ENCODE measurements at places on chromosomes 1 and 21.

- no peak for DNase-seq
Observed at GRCh38 chr1:24996456-24996855, 66.4 kb upstream of the RUNX3 start.

DNA sequence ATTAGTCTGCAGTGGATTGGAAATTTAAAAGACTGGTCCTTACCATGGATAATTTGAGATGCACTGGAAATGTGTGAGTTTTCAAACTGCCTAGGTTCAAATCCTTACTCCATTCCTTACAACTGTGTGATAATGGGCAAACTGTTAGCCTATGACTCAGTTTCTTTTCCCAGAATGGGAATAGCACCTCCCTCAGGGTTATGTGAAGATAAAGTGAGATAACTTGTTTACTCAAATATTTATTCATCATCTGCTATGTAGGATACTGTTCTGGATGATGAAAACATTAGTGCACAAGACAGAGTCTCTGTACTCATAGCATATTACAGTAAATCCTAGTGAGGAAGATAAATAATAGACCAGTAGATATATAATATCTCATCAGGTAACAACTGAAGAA lies 28.6 kb downstream of the LRIG2 start:
- no peak for DNase-seq

DNA sequence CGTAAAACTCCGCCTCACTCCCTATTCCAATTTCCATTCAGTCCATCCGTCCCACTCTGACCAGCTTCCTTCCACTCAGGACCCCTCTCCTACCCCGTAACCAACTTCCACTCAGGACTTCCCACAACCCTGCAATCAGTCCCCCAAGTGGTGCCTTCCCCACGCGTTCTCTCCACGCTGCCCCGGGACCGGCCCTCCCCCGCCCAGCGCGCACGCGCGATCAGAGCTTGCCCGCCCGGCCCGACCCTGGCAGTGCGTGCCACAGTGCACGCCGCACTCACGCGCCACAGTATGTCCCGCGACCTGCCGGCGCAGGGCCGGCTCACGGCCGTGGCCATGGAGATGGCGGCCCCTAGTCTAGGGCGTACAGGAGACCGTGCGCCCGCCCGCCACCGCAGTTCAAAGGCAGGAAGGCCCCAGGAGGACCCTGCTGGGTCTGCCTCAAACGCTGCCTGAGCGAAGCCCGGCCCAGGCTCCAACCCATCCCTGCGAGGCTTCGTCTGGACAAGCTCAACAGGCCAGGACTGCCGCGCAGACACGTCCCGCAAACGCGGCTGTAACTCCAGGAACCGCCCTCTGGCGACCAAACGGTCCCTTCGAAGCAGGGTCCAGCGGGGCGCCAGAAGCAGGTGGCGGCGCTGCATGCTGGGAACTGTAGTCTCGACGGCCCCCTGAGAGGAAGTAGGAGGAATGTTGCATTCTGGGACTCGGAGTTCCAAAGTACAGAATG lies at the start of gene NDC1:
Gene NDC1, minus strand, starts transcription at position 373 of the 730 bp plus-strand sequence. Its CDS starts 35 bp downstream, at position 338.
- DNase-seq: peak; percentile 93

DNA sequence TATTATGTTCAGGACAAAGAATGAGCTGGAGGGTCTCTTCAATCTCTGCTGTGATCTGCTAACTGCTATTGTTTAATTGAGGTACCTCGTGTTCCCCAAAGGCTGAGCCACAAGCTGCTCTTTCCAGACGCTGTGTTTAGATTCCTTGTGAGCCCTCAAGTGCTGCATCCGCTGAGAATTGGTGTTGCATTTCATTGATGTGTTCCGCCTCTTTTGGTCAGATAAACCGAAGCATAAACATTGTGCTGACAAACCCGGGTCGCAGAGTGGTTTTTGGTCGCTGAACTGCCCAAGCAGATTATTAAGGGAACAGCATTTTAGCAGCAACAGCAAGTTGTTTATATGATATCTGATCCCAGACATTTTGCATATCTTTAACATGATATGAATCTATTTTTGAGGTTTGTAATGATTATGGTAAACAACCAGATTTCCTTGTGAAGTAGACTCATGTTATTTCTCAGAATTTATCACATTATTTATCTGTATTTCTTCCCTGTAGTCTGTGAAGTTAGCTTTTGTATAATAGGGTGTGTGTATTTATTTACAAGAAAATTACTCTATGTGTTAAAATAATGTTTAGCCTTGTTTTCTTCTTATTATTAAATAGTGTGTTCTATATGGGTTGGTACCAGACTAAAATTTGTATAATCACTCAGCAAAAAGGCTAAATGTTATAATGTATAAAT lies 217.2 kb upstream of the C1orf105 start:
- no peak for DNase-seq

GRCh38 chr1:62337706-62338631 lies 18.7 kb upstream of the KANK4 start:
- no peak for DNase-seq

GRCh38 chr1:26476958-26477357 lies 4.7 kb downstream of the HMGN2 start:
- DNase-seq: no peak

- no peak for DNase-seq
Observed at GRCh38 chr1:100178091-100178490, at the start of gene LRRC39. Gene LRRC39 (minus strand): TSS chr1:100178256. CDS start chr1:100168516, 9,740 bp downstream.

- no peak for DNase-seq
Observed at GRCh38 chr1:2891923-2892448, 90.5 kb upstream of the TTC34 start.

DNA sequence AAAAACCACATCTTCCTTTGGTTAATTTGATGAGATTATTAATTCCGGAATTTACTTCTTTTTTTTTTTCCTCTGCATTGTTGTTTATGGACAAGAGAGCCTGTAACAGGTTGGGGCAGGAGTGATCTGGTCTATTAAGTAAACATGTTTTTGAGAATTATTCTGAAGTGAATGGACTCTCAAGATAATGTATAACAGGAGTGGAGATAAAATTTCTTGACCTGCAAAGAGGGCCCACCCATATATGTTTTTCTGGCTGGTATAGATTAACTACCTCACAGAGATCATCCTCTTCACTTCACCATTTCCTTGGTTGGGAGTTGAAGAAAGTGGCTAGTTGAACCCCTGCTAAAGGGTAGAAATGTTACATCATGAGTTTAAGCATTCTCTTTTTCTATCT lies 10.7 kb downstream of the DDI2 start:
- DNase-seq: no peak

- DNase-seq: no peak
Observed at GRCh38 chr1:154714638-154715037, 106.7 kb upstream of the ADAR start.

GRCh38 chr1:151653397-151653796 lies 41.5 kb downstream of the SNX27 start:
- no peak for DNase-seq

- DNase-seq: no peak
Observed at GRCh38 chr1:6922096-6922931, 137.1 kb downstream of the CAMTA1 start.

GRCh38 chr1:174040387-174040786 lies 18.2 kb upstream of the RC3H1 start:
- DNase-seq: no peak

GRCh38 chr1:234512451-234512861 lies 33.5 kb upstream of the TARBP1 start:
- DNase-seq: no peak

DNA sequence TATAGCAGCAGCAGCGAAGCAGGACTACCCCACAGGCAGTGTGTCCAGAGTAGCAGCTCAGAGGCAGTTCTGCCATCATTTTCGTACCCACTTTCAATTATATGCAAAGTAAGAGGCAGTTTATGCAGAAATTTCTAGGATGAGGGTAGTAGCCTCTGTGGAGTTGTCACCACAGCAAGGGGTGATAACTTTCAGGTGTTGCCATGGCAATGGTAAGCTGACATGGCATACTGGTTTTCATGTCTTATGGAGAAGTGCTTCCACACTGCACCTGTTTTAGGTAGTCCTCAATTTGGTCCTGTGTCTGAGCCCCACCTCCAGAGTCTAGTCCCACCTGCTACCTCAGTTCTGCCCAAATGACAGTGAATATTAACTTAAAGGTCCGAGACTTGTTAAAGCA lies 133.3 kb upstream of the SYT6 start:
- DNase-seq: no peak

GRCh38 chr1:68473060-68473459 lies 23.3 kb upstream of the RPE65 start:
- no peak for DNase-seq

DNA sequence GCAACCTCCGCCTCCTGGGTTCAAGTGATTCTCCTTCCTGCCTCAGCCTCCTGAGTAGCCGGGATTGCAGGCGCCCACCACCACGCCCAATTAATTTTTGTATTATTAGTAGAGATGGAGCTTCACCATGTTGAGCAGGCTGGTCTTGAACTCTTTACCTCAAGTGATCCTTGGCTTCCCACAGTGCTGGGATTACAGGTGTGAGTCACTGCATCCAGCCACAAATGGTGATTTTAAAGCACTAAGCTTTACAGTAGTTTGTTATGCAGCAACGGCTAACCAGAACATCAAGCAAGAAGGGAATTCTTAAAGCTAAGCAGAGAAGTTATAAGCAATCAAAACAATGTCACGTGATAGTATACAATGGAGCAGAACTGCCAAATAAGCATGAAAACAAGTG lies 65.7 kb downstream of the NVL start:
- no peak for DNase-seq

DNA sequence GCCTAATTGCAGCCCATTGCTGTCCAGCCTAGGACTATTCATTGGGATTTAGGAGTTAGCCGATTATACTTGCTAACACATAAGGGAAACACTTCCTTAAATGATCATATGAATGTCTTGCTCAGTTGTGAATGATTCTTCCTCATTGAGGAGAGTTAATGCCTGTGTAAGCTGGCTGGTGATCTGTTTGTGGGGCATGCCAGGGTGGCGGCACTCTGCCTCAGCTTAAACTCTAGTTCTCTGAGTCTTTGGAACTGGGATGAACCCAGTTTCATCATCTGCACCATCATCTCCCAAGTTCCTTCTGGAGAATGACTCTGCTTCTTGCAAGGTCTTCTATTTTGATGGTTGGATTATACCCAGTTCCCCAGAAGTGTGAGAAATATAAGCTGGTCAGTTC lies 23.9 kb upstream of the SLAMF6 start:
- no peak for DNase-seq

DNA sequence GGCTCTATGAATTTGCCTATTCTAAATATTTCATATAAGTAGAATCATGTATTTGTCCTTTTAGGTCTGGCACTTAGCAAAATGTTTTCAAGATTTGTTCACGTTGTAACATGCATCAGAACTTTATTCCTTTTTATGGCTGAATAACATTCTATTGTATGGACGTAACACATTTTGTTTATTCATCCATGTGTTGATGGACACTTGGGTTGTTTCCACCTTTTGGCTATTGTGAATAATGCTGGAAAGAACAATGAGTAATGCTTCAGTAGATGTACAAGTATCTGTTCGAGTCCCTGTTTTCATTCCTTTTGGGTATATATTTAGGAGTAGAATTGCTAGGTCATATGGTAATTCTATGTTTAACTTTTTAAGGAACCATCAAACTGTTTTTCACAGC lies 24.7 kb downstream of the SLC35A3 start:
- DNase-seq: no peak

- DNase-seq: no peak
Observed at GRCh38 chr1:40090652-40091355, 6.2 kb downstream of the PPT1 start.

DNA sequence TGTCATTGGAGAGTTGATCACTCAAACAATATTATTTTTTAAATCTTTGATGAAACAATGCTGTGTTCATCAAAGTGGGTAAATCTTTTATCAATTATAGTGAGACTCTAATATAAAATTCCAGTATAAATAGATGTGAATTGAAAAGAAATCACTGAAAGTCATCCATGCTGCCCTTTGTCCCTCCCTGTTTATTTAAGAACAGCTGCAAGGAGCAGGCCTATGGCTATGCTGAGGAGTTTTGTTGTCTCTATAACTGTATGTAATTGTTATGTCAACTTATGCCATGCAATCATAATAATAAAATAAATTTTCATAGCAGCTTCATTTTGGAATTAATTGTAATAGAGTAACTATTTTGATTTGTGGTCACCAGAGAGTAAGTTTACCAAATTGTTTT lies 1272.4 kb upstream of the ADGRL4 start:
- DNase-seq: no peak

GRCh38 chr1:117051224-117052064 lies 8.7 kb upstream of the TTF2 start:
- no peak for DNase-seq

- no peak for DNase-seq
Observed at GRCh38 chr1:12376236-12377045, 146.6 kb downstream of the VPS13D start.

DNA sequence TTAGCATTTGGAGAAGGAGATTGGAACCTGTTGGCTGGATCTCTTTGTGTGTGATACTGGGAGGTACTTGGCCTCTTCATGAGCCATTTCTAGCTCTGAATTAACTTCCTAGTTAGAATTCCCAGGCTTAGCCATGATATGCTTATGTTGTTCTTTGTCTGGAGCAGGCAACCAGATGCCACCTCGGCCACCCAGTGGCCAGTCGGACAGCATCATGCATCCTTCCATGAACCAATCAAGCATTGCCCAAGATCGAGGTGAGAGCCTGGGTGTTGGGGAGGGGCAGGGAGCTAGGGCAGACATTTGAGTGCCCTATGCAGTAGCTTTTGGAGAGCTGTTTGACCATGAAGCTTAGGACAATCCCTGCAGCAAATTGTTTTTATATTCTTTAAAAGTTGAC lies 26.5 kb upstream of the PIGV start:
- DNase-seq: no peak

GRCh38 chr1:234892642-234893041 lies 236.0 kb downstream of the TOMM20 start:
- no peak for DNase-seq

DNA sequence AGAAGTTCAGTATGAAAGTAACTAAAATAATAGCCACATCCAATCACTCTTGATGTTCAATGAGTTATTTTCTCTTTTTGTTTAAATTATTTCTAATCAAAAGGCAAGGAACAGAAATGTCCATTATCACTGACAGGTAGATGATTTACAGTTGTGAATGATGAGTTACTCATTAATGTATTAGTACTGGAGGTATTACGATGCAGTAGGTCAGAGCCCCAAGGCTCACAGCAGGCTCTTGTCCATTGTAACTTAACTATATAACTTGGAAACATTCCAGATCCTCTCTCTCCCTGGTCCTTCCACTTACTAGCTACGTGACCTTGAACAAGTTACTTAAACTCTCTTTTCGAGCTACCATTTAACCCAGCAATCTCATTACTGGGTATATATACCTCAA lies 39.5 kb downstream of the CRB1 start:
- DNase-seq: no peak

- DNase-seq: no peak
Observed at GRCh38 chr1:9751971-9752370, 71.8 kb downstream of the CLSTN1 start.

DNA sequence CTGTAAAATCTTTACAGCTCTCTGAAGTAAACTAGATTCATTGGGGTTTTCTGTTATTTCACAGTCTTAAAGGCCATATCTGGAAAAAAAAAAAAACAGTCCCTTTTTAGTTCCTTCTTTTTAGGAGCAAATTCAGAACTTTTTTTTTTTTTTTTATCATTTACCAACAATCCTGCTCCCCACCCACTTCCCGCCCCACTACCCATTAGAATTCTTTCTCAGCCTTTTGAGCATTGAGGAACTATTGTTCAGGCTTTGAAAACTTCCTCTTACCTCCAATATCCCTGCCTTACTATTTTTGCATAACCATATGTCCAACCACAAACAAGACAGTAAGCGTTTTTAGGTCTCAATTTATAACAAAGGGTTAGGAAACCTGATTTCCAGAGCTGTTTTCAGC lies 330.1 kb downstream of the PLPP3 start:
- DNase-seq: no peak

Data from iPS DF 6.9 (cell line).